ENCODE measurements at places on chromosomes 13 and 19.
A peak's percentile ranks its signal among the peaks of the same experiment; 100 is the strongest.

GRCh38 chr19:11278670-11279069 is 16.3 kb upstream of the DOCK6 start:
- DNase-seq, result no peak

DNA sequence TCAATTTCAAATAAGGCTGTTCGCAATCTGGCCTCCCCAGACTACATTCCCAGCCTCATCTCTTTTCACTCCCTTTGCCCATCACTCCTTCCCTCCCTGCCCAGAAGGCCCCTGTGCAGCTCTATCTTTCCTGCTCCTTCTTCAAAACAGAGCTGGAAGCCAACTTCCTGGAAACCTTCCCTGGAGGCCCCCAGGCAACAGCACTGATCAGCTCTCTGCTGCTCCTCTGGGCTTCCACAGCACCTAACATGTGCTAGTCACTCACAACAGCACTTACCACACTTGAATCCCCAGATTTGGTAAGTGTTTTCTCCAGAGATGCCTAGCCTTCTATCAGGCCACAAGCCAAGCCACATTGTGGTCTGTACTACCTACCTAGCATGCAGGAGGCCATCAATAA is 9.5 kb downstream of the SMAD9 start:
- DNase-seq, result no peak

DNA sequence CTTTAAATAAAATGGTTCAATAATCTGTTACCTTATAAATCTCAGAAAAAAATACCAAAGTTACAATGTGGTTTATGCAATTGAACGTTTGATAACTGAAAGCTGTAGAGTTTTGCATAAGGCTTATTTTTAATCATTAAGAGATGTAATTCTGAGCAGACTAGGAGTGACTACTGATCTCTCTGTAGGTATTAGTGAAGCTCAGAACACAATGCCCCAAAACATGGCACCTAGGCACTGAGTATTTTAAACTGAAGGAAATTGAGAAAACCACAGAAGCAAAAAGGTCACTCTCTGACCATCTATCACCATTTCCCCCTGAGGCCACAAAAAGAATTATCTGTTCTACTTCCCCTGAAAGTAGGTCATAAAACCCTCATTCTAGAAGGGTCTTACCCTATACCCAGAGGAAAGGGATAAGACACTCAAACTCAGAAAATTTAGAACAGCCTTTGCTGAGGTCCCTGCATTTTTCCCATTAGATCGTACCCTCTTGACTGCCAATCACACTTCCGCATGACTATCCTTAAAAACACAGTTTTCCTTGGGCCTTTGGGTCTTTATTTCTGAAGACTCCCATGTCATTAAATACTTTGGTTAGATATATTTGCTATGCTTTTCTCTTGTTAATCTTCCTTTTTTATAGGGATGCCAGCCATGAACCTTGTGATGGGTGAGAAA is 158.1 kb downstream of the PCDH9 start:
- DNase-seq, result no peak

- DNase-seq, result no peak
Measured at GRCh38 chr13:27889471-27889870, 30.3 kb upstream of the PDX1 start.

DNA sequence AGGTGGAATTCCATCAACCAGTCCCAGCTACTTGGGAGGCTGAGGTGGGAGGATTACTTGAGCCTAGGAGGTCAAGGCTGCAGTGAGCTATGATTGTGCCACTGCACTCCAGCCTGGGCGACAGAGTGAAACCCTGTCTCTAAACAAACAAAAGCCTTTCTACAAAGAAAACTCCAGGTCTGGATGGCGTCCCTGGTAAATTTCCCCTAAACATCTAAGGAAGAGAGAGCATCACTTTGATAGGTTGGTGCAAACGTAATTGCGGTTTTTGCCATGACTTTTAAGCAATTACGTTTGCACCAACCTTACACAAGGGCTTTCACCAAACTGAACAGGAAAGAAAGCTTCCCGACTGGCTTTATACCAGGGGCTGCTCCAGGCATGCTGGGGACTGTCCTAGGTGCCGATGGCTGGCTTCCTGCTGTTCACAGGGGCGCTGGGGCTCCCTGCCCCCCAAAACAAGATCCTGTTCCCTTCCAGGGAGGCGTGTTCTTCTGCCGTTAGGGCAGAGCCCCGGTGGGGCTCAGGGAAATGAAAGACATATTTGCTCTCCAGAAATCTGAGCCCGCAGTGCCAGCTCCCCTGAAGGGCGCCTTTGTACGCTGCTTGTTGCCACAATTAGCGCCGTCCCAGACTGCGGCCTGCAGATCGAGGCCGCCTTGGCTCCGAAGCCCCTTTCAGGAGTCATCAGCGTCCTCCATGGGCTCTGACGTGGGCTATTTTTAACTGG is 38.7 kb upstream of the KLF2 start:
- DNase-seq, result no peak

- DNase-seq, result no peak
Measured at GRCh38 chr19:40070058-40070457, 14.0 kb upstream of the ZNF780B start.

GRCh38 chr13:51444922-51445321 is 7.9 kb downstream of the INTS6 start:
- DNase-seq, result no peak

DNA sequence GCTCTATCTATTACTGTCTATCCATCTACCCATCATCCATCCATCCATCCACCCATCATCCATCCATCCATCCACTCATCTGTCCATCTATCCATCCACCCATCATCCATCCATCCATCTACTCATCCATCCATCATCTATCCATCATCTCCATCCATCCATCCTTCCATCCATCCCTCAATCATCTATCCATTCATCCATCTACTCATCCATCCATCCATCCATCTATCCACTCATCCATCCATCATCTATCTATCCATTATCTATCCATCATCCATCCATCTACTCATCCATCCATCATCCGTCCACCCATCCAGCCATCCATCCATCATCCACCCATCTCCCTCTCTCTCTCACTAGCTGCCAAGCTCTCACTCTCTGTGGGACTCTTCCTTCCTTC is 13.1 kb upstream of the TIMM13 start:
- no peak for DNase-seq

DNA sequence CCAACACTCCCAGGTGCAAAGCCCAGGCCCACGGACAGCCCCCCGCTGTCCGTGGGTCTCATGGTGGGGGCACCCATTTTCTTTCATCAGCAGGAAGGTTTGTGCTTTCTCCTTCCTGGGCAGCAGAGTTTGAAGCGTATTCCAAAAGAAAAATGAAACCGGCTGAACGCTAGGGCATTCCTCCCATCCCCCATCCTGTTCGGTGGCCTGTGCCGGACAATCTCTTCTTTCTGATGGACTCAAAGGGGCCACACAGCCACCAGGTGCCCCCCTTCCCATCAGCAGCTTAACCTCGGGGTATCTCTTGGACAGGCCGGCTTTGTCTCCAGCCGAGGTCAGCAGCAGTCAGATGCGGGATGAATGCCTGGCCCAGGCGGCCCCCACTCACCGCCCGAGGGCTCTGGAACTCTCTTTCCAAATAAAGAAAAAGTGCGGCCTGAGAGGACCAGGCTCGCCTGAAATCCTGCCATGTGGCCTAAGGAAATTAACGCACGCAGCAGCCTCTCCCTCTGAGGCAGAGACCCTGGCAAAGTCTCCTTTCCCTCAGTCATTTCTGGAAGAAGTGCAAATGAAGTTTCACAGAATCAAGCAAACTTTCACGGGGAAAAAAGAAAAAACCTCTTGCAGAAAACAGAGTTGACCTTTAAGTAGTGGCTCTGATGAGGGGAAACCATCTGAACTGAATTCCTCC is 67.8 kb downstream of the RASA3 start:
- no peak for DNase-seq

DNA sequence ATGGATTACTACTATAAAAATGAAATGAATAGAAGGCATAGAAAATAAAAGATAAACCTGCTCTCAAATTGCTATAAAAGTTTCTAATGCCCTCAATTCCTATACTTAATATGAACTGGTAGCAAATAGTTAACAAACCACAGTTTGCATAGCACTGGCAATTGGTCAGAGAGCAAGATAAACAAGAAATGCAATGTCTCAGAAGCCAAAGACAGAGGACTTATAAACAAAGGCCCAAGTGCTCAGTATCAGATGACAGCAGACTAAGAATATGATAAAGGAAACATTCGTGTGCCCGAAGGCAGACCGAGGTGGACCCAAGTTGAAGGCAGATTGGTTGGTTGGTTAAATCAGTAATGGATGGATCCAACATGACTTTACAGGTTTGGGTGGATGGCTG is 50.6 kb downstream of the IPO5 start:
- DNase-seq, result no peak

DNA sequence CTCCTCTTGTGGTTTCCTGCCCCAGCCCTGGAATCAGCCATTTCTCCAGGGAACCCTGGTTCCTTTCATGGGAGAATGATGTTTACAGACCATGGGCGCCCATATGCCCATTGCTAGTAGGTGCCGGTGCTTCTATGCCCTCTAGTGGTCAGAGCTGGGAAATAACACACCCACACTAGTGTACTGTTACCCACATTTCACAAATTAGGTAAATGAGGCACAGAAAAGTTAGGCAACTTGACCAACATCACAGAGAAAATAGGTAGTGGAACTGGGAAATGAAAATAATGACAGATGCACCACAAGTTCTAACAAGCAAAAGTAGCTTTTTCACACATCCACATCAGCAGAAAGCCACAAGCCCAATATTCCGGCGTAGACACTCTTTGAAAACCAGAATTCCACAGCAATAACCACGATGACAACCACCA is 1.3 kb upstream of the CEACAM3 start:
- DNase-seq, result peak; percentile 27

GRCh38 chr13:67052550-67053490 is 177.3 kb downstream of the PCDH9 start:
- no peak for DNase-seq

DNA sequence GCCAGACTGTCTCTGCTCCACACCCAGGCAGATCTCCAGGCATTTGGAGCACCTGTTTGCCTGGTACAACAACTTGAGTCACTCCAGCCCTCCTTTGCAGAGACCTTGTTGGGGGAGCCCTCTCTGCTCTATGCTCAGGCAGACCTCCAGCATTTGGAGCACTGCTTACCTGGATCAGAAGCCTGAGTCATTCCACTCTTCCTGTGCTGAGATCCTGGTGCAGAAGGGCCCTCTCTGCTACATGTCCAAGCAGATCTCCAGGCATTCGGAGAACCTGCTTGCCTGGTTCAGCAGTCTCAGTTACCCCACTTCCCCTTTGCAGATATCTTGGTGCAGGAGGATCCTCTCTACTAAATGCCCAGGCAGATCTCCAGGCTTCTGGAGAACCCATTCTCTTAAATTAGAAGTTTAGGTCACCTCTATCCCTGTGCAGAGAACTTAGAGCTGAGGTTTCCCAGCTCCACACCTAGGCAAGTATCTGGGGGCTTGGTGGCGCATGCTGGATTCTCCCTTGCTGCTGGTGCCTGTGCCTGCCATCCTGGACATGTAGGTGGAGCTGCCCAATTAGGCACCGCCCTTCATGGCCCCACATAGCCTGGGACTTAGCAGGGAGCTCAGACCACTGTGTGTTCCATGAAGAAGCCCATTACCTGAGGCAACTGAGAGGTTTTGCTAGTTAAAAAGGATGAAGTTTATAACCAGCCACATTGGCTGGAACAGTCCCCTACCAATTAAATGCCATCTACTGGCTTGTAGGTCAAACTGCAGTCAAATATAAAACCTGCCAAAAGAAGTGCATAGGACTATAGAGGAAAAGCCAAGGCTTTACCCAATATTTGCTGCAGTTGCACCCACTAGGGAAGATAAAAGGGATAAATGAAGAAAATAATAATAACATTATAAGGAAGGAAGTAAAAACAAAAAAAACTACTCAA is 97.6 kb upstream of the SLITRK6 start:
- no peak for DNase-seq

DNA sequence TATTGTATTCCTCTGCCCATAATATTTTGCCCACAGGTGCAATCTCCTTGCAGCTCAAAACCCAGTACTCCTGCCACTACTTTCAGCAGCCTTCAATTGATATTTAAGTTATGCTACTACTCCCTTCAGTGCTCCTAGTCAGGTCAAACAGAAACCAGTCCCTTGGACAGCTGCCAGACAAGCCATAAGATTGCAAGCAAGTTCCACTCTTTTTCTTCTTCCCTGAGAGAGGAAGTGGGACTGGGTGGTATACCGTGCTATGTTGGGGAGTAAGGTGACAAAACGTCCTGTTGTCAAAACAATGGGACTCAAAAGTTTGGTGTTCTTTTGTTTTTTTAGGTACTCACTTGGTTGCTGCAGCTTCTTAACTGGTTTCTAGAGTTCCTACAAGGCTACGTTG is 63.1 kb upstream of the FRY start:
- no peak for DNase-seq

GRCh38 chr13:84255226-84255797 is 373.0 kb upstream of the SLITRK1 start:
- DNase-seq, result no peak

GRCh38 chr13:47288546-47288945 is 391.7 kb upstream of the HTR2A start:
- DNase-seq, result no peak

- DNase-seq, result no peak
Measured at GRCh38 chr13:22454586-22454985, 726.2 kb upstream of the SGCG start.

DNA sequence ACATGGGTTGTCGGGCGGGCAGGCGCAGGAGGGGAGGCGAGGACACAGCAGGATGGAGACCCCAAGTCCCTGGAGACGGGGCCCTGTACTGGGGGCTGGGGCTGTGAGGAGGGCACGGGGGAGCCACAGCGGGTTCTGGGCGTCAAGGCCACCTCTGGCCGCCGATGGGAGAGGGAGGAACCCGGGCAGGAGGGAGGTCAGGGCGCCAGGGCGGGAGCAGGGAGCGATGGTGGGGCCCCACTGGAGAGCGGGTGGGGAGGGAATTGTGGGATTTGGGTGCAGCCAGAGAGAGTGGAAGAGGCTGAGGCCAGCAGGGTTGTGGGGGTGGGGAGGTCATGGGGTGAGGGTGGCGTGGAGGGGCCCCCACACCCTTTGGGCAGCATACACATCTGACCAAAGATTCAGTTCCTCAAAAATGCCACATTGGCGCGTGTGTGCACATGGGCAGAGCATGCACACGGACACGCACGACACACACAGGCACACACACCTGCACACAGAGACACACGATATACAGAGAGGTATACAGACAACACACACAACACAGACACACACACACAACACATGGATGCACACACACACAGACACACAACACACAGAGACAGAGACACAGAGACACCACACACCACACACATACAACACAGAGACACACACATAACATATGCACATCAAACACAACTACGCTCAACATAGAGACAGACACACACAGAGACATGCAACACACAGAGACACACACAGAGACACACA is 54.9 kb downstream of the AP1M1 start:
- DNase-seq, result no peak

GRCh38 chr19:46736531-46737297 is 9.1 kb upstream of the FKRP start:
- DNase-seq, result no peak

GRCh38 chr19:35178701-35179100 is 24.2 kb downstream of the FXYD5 start:
- DNase-seq, result no peak

- no peak for DNase-seq
Measured at GRCh38 chr19:35689836-35690235, 14.5 kb upstream of the ZBTB32 start.

GRCh38 chr13:31920727-31921100 is 110.9 kb upstream of the FRY start:
- no peak for DNase-seq

- DNase-seq, result no peak
Measured at GRCh38 chr13:108158746-108159145, 56.6 kb downstream of the LIG4 start.
